ENCODE measurements at places on chromosomes 5 and 9.

- DNase-seq: no peak
Measured at GRCh38 chr5:95626701-95627100, 6.8 kb downstream of the GPR150 start.

DNA sequence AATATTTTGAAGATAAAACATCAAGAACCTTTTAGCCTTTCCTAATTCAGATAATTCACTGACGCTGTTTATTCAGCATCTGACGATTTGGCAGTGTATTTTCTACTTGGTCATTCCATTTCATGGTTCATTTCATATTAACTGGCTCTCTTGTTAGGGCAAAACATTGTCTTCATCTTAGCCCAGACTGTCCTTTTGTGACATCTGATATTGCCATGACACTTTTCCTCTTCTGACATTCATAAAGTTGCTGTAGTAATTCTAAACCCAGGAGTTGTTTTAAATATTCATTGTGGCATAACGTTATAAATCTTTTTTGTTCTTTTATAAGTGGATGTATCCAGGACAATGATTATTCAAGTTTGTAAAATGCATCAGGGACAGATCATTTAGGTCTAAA is 1.8 kb downstream of the SCAMP1 start:
- no peak for DNase-seq

- DNase-seq: no peak
Measured at GRCh38 chr5:84298628-84299027, 86.1 kb downstream of the EDIL3 start.

DNA sequence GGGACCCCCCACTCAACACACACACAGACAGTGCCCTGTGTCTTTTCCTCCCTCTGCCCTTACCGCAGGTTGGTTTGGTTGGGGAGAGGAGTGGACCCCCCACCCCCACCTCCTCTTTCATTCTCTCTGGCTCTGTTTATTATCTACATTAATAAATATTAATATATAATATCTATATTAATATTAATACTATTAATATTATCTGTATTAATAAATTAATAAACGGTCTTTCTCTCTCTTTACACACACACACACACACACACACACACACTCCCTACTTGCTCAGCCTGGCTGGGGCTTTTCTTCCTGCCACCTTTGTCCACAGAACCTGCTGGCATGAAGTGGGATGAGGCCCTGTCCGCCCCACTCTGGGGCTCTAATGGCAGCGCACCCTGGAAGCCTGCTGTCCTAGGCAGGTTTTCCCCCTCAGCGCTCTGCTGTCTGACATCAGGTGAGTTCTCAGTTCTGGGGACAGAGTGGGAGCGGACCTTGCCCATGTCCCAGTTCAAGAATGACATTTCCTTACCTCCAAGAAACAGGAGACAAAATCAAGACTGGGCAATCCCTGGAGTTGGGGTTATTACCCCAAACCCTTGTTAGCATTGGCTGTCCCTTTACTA is 10.5 kb upstream of the SMIM32 start:
- no peak for DNase-seq

DNA sequence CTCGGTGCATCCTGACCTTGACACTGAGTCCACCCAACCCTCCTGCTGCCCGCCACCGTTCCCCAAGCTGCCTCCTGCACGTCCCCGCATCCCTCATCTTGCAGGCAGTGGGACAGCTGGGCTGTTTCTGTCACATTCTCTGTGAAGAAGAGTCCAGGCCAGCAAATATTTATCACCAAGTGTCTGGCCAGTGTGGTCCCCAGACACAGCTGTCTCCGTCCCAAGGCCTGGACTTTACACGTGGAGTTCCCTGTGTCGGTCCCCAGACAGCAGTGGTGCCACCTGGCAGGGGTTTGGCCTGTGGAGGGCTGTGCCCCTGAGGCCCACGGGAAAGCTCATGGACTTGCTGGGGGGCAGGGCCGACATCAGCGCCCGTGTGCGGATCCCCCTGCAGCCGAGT is 9.2 kb upstream of the SLC12A7 start:
- DNase-seq: no peak

GRCh38 chr5:2047341-2047927 is 164.7 kb upstream of the IRX4 start:
- no peak for DNase-seq

- no peak for DNase-seq
Measured at GRCh38 chr9:72193478-72193881, 44.2 kb downstream of the GDA start.

GRCh38 chr5:2883771-2884170 is 132.3 kb upstream of the IRX2 start:
- no peak for DNase-seq

GRCh38 chr5:173178369-173178910 is 34.1 kb downstream of the BNIP1 start:
- DNase-seq: no peak

- DNase-seq: no peak
Measured at GRCh38 chr9:134290603-134291451, 35.4 kb upstream of the RXRA start.

Measured in effector memory CD8-positive, alpha-beta T cell (primary cell).